ENCODE measurements at places on chromosomes 2 and 18. TPM values are rescaled to one million over a fixed set of nuclear protein-coding genes. Genes with fewer than 3 reads are reported as not detected.

GRCh38 chr18:71028285-71028762 lies 739.5 kb downstream of the SOCS6 start:
- no peak overlapping the region for H3K27ac ChIP-seq
- H3K4me1 ChIP-seq, result no peaks in the 10 kb centered on the region
- H3K4me3 ChIP-seq, result no peak overlapping the region
- H3K27me3 ChIP-seq, result no peaks in the 10 kb centered on the region
- H3K36me3 ChIP-seq, result no peaks in the 10 kb centered on the region

DNA sequence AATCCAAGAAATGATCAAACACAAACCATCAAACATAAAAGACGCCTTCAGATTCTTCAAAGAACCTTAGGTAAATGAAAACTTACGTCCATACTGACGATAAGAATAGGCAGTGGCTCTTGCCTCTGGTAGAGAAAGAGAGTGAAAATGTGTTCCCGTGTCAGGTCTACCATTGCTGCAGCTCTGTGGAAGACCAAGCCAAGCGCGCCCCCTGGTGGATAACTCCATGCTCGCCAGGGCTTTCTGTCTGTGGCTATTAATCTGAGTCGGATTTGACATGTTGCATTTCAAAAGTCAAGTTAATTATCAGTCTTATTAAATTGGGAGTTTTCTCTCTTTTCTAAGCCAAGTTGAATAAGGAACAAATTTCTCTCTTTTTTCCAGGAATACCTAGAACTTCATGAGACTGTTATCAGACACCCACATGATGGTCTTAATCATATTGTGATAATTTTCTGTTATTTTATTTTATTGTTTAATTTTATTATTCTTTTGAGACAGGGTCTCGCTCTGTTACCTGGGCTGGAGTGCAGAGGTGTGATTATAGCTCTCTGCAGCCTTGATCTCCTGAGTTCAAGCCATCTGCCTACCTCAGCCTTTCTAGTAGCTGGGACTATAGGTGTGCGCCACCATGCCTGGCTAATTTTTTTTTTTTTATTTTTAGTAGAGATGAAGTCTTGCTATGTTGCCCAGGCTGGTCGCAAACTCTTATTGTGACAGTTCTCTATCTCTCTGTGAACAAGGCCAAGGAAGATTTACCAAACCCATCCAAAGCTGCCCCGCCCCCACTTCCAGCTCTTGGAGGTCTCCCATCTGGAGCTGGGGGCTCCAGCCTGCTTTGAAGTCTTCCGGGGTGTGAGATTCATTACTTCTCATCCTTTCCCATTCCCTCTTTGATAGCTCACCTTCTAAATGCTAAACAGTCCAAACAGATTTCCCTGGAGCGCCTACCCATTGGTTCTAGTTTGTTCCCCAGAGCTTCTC lies 15.8 kb upstream of the ZAP70 start:
- peak; percentile 70 for DNase-seq
- H3K27ac ChIP-seq, result no peak overlapping the region
- H3K27me3 ChIP-seq, result no peaks in the 10 kb centered on the region
- peak overlapping the region; percentile 1 for H3K4me3 ChIP-seq
- H3K4me1 ChIP-seq, result no peaks in the 10 kb centered on the region
- H3K36me3 ChIP-seq, result no peaks in the 10 kb centered on the region

DNA sequence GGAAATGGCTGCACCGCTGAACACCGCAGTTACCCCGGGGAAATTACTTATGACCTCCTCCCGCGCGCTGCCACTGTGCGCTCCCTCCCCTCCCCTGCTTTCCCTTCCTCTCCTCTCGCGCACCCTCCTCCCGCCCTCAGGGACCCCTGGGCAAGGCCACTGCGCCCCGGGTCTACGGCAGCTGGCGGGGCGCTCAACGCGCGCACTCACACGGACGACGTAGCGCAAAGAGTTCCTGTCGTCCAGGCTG lies 7.9 kb downstream of the ALPP start:
- H3K27ac ChIP-seq, result peak overlapping the region; percentile 78
- DNase-seq, result no peak
- H3K4me3 ChIP-seq, result no peak overlapping the region
- H3K4me1 ChIP-seq, result peaks cover 20% of the 10 kb centered on the region

GRCh38 chr2:205758051-205758450 lies 75.8 kb downstream of the NRP2 start:
- peak; percentile 64 for DNase-seq
- no peak overlapping the region for H3K4me3 ChIP-seq
- 0 out of 2 replicates have a peak, but pooled peaks cover 8% of the 10 kb centered on the region for H3K36me3 ChIP-seq
- no peaks in the 10 kb centered on the region for H3K27me3 ChIP-seq
- H3K4me1 ChIP-seq, result peaks cover 60% of the 10 kb centered on the region

- H3K4me1 ChIP-seq, result peaks cover 45% of the 10 kb centered on the region
- H3K36me3 ChIP-seq, result no peaks in the 10 kb centered on the region
- no peaks in the 10 kb centered on the region for H3K27me3 ChIP-seq
- no peak for DNase-seq
These were observed 1.6 kb downstream of the DSC2 start for GRCh38 chr18:31100436-31101182.

The ELOA2 gene
- not detected for total RNA-seq

- H3K4me3 ChIP-seq, result no peak overlapping the region
- no peaks in the 10 kb centered on the region for H3K36me3 ChIP-seq
- DNase-seq, result no peak
- H3K27ac ChIP-seq, result peak overlapping the region; percentile 75
These were observed 175.3 kb upstream of the TCF4 start for GRCh38 chr18:55763298-55763697.

The ANKRD30BL gene
- not detected for total RNA-seq

The DAPL1 gene
- not detected for total RNA-seq

DNA sequence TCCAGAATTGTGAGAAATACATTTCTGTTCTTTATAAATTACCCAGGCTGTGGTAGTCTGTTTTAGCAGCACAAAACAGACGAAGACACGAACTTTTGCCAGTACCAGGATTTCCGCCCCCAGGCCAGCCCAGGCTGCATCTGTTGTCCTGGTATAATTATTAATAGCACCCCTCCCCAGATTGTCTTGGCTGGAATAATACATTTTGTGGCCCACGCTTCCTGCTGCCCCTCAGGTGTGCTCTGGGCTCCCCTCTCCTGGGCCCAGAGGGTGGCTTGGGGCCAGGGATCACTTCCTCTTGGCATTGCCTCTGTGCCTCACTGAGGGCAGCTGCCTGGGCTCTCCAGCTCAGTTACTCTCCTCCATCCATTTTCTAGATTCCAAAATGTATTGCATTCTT lies 102.1 kb upstream of the HS6ST1 start:
- no peak for DNase-seq
- no peaks in the 10 kb centered on the region for H3K36me3 ChIP-seq
- H3K4me3 ChIP-seq, result no peak overlapping the region

DNA sequence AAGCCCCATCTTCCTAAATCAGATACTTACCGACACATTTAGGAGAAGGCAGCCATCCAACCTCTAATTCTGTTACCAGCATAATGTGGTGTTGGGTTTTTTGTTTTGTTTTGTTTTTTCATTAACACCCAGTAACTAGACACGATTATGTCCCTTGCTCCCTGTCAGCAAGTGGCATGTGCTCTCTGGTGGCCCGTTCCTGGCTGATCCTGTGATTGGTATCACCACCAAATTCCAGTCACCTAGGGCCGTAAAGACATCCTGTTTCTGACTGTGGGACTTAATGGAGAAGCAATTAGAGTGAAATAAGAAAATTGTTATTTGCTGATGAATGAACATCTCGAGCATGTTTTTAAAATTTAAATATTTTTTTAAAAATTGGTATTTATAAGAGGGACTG lies 5.9 kb upstream of the DLX1 start:
- H3K27ac ChIP-seq, result no peak overlapping the region
- H3K36me3 ChIP-seq, result no peaks in the 10 kb centered on the region
- no peak for DNase-seq
- H3K4me1 ChIP-seq, result peaks cover 13% of the 10 kb centered on the region

GRCh38 chr2:174787487-174788205 lies 23.4 kb upstream of the CHRNA1 start:
- peak; percentile 54 for DNase-seq
- no peaks in the 10 kb centered on the region for H3K36me3 ChIP-seq
- H3K4me1 ChIP-seq, result no peaks in the 10 kb centered on the region
- H3K4me3 ChIP-seq, result no peak overlapping the region

The MARCO gene
- total RNA-seq, result not detected

GRCh38 chr2:71530641-71531332 lies 77.4 kb downstream of the DYSF start:
- no peak overlapping the region for H3K4me3 ChIP-seq

DNA sequence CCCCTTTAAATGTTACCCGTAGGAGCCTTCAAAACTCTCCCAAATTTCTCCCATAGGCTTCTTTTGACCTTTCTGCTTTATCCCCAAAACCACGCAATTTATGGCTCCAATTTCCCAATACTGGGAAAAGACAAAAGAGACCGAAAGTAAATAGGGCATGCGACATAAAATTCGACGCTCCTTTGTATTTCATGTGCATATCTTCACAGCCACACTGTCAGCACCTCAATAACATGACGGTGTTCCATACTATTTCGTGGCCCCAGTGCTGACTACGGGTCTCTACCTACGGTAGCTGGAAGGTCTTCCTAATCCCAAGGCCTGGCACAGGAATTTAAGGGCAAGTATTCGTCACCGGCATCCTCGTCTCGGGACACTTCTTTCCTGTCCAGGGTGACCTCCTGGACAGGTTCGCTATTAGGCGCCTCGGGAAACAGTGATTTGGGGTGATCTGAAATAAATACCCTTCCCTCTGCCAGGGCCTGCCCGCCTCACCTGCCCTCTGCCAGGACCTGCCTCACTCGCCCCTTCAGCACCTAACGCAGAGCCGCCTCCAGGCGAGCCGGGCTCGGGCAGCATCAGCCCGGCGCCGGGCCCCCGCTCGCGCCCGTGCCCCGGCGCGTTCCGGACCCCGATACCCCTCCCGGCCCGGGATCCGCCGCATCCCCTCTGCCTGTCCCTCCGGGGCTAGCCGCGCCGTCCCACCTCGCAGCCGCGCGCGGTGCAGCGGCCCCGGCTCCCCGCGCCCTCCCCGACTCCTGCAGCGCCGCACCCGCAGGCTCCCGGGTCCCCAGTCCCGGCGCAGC lies 680 bp downstream of the DTNB start:
- peak; percentile 43 for DNase-seq
- peaks cover 33% of the 10 kb centered on the region for H3K4me1 ChIP-seq

The SKA1 gene
- total RNA-seq, result 18.3 TPM

- H3K4me3 ChIP-seq, result no peak overlapping the region
- H3K4me1 ChIP-seq, result peaks cover 7% of the 10 kb centered on the region
- DNase-seq, result no peak
- H3K27ac ChIP-seq, result no peak overlapping the region
- no peaks in the 10 kb centered on the region for H3K27me3 ChIP-seq
These were observed 43.7 kb downstream of the CERKL start for GRCh38 chr2:181613241-181613640.

- peaks cover 44% of the 10 kb centered on the region for H3K27me3 ChIP-seq
- no peak overlapping the region for H3K4me3 ChIP-seq
- no peak for DNase-seq
- H3K27ac ChIP-seq, result no peak overlapping the region
- H3K4me1 ChIP-seq, result no peaks in the 10 kb centered on the region
- H3K36me3 ChIP-seq, result no peaks in the 10 kb centered on the region
These were observed 153.3 kb downstream of the RNF144A start for GRCh38 chr2:7070483-7070882.

The NYAP2 gene
- 0.30 TPM for total RNA-seq

The UGT1A9 gene
- not detected for total RNA-seq

- no peak overlapping the region for H3K4me3 ChIP-seq
- H3K36me3 ChIP-seq, result no peaks in the 10 kb centered on the region
- peaks cover 13% of the 10 kb centered on the region for H3K4me1 ChIP-seq
- no peak overlapping the region for H3K27ac ChIP-seq
These were observed 1.0 kb upstream of the HOXD12 start for GRCh38 chr2:176098366-176099158.

GRCh38 chr2:88010136-88010535 lies 6.2 kb downstream of the RNU2-63P start:
- H3K36me3 ChIP-seq, result no peaks in the 10 kb centered on the region
- H3K27me3 ChIP-seq, result no peaks in the 10 kb centered on the region
- DNase-seq, result no peak
- no peak overlapping the region for H3K27ac ChIP-seq
- H3K4me3 ChIP-seq, result no peak overlapping the region

The GREB1L gene
- 6.0 TPM for total RNA-seq

The UGT1A3 gene
- 67.1 TPM for total RNA-seq

GRCh38 chr2:3483227-3483985 lies 35.9 kb downstream of the ADI1 start:
- H3K27ac ChIP-seq, result no peak overlapping the region
- H3K27me3 ChIP-seq, result no peaks in the 10 kb centered on the region
- no peaks in the 10 kb centered on the region for H3K4me1 ChIP-seq
- H3K36me3 ChIP-seq, result no peaks in the 10 kb centered on the region
